A549 treated with GW870086 at 1 μM for 4 hours (cell line): ENCODE measurements at places on chromosomes 1 and 21. TPM values are rescaled to one million over a fixed set of nuclear protein-coding genes. Genes with fewer than 3 reads are reported as not detected.

ADAMTS4 gene
- 0.03 TPM in 1 of 5 replicates, not detected in the others for total RNA-seq

CCDC181 gene
- total RNA-seq: 0.13 to 0.29 TPM (median 0.19 TPM) in 4 of 5 replicates, not detected in the other

OR2T35 gene
- total RNA-seq: not detected in 5 replicates

CA14 gene
- total RNA-seq: not detected in 5 replicates

CHIA gene
- not detected in 5 replicates for total RNA-seq

TBX19 gene
- total RNA-seq: 0.49 to 0.79 TPM (median 0.62 TPM) in 5 replicates

ZNF697 gene
- 1.6 to 2.2 TPM (median 1.8 TPM) in 5 replicates for total RNA-seq

AMY2A gene
- total RNA-seq: not detected in 5 replicates

SH2D5 gene
- total RNA-seq: 11.5 to 17.1 TPM (median 13.3 TPM) in 5 replicates

CORT gene
- 0.16 to 0.19 TPM in 2 of 5 replicates, not detected in the others for total RNA-seq

PADI3 gene
- total RNA-seq: 0.96 to 1.3 TPM (median 1.2 TPM) in 5 replicates

LAMC1 gene
- total RNA-seq: 88.9 to 126 TPM (median 117 TPM) in 5 replicates

FTCD gene
- total RNA-seq: 0.09 TPM in 1 of 5 replicates, not detected in the others

CYB5RL gene
- 2.4 to 3.3 TPM (median 3.1 TPM) in 5 replicates for total RNA-seq

STIL gene
- total RNA-seq: 8.8 to 11.8 TPM (median 9.9 TPM) in 5 replicates

LAMC2 gene
- 21.1 to 27.1 TPM (median 24.9 TPM) in 5 replicates for total RNA-seq

CALML6 gene
- 0.17 to 0.49 TPM (median 0.26 TPM) in 4 of 5 replicates, not detected in the other for total RNA-seq

LCE3E gene
- 0.51 TPM in 1 of 5 replicates, not detected in the others for total RNA-seq

OVAAL gene
- 0.08 to 0.13 TPM (median 0.09 TPM) in 3 of 5 replicates, not detected in the others for total RNA-seq

CRYAA gene
- total RNA-seq: not detected in 5 replicates

LRRC38 gene
- 0.06 TPM in 1 of 5 replicates, not detected in the others for total RNA-seq

GCSAML gene
- total RNA-seq: not detected in 5 replicates

E2F2 gene
- 2.0 to 3.0 TPM (median 2.9 TPM) in 5 replicates for total RNA-seq

DONSON gene
- 13.8 to 17.8 TPM (median 16.4 TPM) in 5 replicates for total RNA-seq

KLF18 gene
- not detected in 5 replicates for total RNA-seq

TMEM35B gene
- 13.5 to 18.4 TPM (median 16.2 TPM) in 5 replicates for total RNA-seq

RNU1-1 gene
- 36.3 TPM in 1 of 5 replicates, not detected in the others for total RNA-seq

THEM5 gene
- total RNA-seq: not detected in 5 replicates

RHCE gene
- total RNA-seq: 0.09 to 0.17 TPM (median 0.14 TPM) in 4 of 5 replicates, not detected in the other

CELA2A gene
- not detected in 5 replicates for total RNA-seq

SYT6 gene
- 0.25 to 0.89 TPM (median 0.46 TPM) in 5 replicates for total RNA-seq

OXCT2 gene
- 0.49 to 0.97 TPM (median 0.63 TPM) in 5 replicates for total RNA-seq

CACNA1S gene
- not detected in 5 replicates for total RNA-seq

MX2 gene
- 0.15 TPM in 1 of 5 replicates, not detected in the others for total RNA-seq

ANKRD35 gene
- total RNA-seq: 0.06 to 0.09 TPM in 2 of 5 replicates, not detected in the others

LRRIQ3 gene
- 0.56 to 1.5 TPM (median 0.78 TPM) in 5 replicates for total RNA-seq

S100A2 gene
- 18.8 to 40.7 TPM (median 32.4 TPM) in 5 replicates for total RNA-seq

KCNJ9 gene
- not detected in 5 replicates for total RNA-seq

OR2L3 gene
- not detected in 5 replicates for total RNA-seq

KLHDC7A gene
- total RNA-seq: 1.1 to 1.9 TPM (median 1.3 TPM) in 5 replicates

SPEN gene
- 32.0 to 42.0 TPM (median 38.9 TPM) in 5 replicates for total RNA-seq

FAAH gene
- 0.54 to 0.72 TPM (median 0.56 TPM) in 5 replicates for total RNA-seq

HS2ST1 gene
- 8.2 to 12.4 TPM (median 10.5 TPM) in 5 replicates for total RNA-seq

PRKAA2 gene
- total RNA-seq: 1.5 to 2.5 TPM (median 2.0 TPM) in 5 replicates
